D721Med (cell line): ENCODE measurements at places on chromosomes 4 and X.

DNA sequence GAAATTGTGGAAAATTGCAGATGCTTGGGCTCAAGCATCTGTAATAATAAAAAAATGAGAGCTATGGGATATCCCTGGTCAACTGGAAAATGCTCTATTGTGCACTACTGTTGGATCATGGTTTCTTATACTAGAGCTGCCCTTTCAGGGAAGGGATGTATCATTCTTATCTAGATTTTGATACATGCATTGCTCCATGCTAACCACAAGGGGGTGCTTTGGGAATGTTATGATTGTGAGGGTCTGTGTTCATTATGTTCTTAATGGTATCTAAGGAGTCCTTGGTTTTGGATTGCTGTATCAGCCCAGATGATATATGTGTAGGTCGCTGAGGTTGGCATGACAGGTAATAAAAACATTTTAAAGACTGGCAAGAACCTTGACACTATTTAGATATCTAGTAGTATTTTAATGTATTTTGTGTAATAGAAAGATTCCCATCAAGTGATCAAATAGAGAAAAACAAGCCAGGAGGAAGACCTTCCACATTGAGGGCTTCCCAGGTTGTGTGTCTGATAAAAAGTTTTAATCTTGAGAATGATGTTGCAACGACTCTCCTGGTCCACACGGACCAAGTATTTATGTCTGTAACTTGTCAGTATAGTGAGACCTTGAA, 49.2 kb upstream of the TLR2 start:
- no peak for DNase-seq

- DNase-seq, result no peak
Observed at GRCh38 chrX:148412006-148412405, 88.4 kb upstream of the AFF2 start.

- DNase-seq, result no peak
Observed at GRCh38 chrX:22690116-22690515, 309.6 kb upstream of the DDX53 start.

- DNase-seq, result no peak
Observed at GRCh38 chr4:83089410-83090157, 24.9 kb downstream of the PLAC8 start.
